ENCODE measurements at places on chromosomes 11 and 22.

- DNase-seq = no peak
Observed at GRCh38 chr11:104075091-104075490, 38.7 kb downstream of the DDI1 start.

DNA sequence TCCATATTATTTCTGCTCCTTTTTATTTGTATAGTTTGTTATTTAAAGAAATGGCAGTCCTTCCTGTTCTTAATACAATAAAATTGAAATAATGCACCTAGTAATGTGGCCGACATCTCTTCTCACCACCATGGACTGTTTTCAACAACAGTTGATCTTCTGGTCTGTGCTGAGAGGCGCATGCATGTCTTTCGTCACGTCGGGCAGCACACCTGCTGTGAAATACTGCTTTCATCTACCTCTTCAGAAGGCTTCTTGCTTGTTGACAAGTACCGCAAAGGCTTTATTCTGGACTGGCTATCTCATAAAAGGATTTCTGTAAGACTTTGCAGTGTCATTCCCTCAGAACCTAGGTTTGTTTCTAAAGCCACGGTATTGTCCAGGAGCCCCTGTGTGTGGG, 13.9 kb upstream of the MYO18B start:
- DNase-seq = no peak

DNA sequence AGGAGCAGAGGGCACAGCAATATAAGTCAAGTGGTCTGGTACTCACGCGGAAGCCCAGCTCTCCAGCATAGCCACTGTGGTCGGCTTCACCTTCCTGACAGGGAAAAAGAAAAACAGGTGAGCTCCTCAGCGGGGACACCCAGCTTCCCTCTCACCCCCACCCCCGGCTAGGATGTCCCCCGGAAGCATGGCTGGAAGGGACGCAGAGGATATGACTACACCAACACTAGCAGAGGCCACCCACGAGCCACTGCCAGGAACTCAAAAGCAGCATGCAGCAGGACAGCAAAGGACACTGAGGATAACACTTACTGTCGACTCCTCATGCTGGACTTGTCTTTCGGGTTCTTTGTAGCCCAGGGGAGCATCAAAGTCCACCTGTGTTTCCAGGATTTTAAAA, 9.0 kb upstream of the C22orf39 start:
- no peak for DNase-seq

GRCh38 chr22:35335936-35336781, 36.5 kb downstream of the TOM1 start:
- no peak for DNase-seq

GRCh38 chr11:19753451-19754106, 40.9 kb downstream of the NAV2 start:
- DNase-seq = no peak

Measured in activated CD8-positive, alpha-beta memory T cell treated with anti-CD3 and anti-CD28 coated beads for 1 hour (primary cell).